ENCODE measurements at places on chromosomes 7 and 10.

DNA sequence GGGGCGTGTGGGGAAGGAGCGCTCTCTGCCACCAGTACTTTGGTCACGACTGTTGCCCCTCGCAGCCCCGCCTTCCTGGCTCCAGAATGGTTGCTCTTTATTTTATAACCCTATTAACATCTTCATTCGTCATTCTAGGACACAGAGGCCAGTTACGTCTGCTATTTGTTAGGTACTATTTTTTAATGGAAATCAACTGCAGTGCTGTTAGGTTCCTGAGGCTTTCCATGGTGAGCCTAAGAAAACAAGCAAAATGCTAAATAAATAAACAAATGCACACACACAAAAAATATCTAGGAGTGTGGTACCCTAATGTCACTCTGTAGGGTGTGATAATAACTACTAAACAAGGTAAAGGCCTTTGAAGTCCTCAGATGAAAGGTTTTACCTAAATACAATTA is 71.1 kb downstream of the SLC37A3 start:
- DNase-seq = no peak

- no peak for DNase-seq
These were observed 27.3 kb upstream of the CALD1 start for GRCh38 chr7:134752006-134752760.

GRCh38 chr10:83374741-83375140 is 764.6 kb upstream of the GHITM start:
- DNase-seq = no peak

- DNase-seq = no peak
These were observed 19.2 kb downstream of the PDK4 start for GRCh38 chr7:95577137-95577536.

DNA sequence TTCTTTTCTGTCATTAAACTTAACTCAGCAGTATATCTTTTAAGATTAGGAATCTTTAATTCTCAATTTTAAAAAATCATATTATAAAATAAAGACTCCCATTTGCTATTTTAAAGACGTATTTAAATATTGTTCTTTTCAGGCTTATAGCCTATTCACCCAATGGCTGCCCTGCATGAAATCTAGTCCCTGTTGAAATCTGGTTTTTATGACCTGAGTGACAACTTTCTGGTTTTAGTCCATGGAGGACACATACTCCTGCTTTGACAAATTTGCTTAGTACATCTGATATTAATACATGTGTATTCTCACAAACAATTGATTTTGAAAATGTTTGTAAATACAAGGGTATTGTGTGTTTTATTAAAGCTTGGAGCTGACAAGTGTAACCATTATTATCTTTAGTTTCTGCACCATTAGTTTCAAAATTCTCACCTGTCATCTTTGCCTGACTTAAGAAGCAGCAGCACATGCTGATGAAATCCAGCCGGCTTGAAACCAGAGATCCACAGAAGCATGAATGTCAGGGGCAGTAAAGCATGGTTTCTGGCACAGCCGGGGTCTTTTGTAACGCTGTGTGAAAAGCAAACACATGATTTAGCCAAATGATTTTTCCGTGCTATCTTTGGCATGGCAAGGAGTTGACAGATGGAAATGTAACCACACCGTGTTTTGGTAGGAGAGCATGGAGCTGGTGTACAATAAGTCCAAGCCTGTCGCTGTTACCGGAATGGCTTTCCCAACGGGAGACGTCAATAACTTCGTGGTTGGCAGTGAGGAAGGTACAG is 262.8 kb downstream of the DYNC1I1 start:
- DNase-seq = no peak

DNA sequence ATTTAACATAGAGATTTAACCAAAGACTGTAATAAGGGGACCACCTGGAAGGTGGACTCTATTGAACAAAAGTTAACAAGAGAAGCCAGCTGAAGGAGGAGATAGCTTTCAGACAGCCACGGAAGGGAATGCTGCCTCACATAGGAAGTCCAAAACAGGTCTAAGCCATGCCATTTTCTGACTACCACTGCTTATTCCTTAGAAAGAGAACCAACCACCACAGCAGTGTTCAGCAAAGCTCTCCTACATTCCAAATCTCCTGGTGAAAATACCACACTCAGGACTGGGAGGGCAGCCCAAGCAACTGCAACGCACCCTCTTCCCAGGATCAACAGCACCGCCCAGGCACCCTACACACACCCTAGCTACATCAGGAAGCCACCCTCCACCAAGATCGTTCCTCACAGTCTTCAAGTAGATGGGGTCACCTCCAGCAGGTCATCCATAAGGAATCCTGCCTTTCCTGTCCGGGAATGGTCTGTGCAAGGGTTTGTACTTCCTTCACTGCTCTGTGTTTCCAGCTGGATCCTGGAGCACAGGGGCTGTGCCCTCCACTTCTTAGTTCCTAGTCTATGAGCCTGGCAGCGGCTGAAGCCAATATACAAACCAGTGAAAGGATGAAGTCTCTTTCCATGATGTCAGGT is 2.5 kb downstream of the KIAA1549 start:
- DNase-seq = no peak

- DNase-seq = no peak
These were observed 58.0 kb upstream of the CELF2 start for GRCh38 chr10:10959666-10960065.

DNA sequence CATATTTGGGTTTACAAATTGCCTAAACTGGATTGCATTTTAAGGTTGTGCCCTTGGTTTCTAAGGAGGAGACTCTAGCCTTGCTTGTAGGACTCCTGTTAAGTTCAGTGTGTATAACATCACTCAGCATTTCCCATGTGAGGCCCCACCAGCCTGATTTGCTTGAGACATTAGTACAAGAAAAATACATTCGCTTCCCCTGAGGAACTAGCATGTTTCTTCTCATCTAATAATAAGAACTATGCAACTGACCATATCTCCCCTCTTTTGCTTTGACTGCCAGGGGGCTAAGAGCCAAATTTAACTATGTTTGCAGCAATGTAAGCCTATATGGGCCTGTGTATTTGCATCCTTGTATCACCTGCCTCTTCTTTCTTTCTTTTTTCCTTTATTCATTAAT is 737.9 kb downstream of the INHBA start:
- no peak for DNase-seq

DNA sequence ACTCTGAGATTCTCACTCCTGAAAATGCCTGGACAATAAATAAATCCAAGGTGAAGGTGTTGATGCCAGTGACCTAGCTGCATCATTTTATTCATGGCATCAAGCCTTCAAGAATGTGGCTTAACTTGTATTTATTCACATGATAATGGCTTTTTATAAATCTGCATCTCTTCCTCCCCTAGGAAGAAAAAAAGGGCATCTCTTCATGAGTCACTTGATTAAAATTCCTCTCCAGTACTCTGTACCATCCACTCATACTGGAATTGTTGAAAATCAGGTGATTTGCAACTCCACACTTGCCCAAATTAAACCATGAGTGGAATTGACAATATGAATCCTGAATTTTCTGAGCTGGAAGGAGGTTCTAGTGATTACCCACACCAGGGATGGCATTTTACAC is 30.2 kb downstream of the PTPRE start:
- no peak for DNase-seq

DNA sequence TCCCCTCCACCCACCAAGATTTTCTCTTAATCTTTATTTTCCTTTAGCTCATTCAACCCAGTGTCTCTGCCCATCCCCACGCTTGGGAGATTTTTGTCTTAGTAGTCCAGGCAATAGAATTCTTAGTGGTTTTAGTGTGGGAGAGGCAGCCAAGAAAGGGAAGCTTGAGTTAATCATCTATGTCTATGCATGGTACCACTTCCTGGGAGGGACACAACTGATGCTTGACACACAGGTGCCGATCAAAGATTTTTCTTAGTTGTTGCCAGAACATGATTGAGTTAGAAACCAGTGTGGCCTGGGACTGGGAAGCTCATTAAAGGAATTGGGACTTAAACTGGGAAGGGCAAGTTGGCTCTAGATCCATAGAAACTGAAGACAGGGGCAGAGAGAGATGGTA is 3.1 kb downstream of the STRA8 start:
- no peak for DNase-seq

- DNase-seq = no peak
These were observed 65.8 kb downstream of the TMEM209 start for GRCh38 chr7:130139193-130139960.

GRCh38 chr7:97043281-97043680 is 18.6 kb upstream of the DLX5 start:
- no peak for DNase-seq

DNA sequence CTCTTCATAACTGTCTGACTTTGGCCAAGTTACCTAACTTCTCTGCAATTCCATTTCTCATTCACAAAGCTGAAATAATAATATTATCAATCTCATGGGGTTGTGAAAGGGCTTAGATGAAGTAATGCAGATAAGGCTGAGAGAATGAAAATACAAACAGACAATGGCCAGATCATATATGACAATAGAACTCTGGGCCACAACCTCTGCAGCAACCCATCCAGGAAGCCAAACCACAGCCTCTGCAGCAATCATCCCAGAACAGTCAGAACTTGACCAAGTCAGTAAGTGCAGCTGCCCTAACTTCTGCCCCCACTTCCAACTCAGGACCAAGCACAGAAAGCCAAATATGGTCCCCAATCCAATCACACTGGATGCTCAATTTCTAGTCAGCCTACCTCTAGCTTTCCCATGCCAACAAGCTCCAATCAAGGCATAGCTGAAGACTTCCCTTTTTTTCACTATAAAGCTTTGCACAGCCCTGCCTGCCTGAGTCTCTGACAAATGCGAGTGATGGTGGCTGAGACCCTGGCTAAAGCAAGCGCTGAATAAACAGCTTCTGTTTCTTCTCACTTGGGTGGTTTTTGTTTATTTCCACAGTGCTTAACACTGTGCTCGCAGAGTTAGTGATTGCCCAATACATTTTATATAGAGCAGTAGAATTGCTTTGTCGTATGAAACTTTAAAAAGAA is 34.8 kb upstream of the TNPO3 start:
- DNase-seq = no peak

DNA sequence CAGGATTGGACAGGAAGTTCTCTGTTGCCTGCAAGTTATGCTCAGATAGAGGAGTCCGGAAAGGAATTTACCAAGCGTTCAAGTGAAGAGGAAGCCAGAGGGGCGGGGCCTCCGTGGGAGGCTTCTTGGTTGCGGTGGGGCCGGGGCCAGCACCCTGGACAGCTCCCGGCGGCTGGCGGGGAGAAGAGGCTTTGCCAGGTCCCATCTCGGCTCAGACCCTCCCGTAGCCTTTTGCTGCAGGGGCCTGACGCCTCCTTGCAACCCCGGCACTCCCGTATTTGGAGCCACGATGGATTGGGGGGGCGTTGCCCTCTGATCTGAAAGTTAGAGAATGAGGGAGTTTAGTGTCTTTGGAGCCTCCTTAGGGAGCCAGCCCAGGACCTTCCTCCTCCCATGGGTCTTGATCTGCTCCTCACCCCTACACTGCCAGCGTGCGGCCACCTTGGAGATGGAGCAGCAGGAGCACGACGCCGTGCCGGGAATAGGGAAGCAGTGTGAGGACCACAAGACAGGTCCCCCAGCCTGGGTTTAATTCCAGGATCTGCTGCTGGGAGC is 3.1 kb upstream of the SLC18A3 start:
- peak; percentile 56 for DNase-seq

GRCh38 chr7:73623798-73624668 is at the start of gene MLXIPL:
TSS of gene MLXIPL (minus strand) at chr7:73624522. CDS start at chr7:73624492, 30 bp downstream.
- DNase-seq = peak; percentile 67

- no peak for DNase-seq
These were observed 28.6 kb upstream of the IL15RA start for GRCh38 chr10:6005856-6006395.

- no peak for DNase-seq
These were observed 236.8 kb downstream of the FRMD4A start for GRCh38 chr10:14093730-14094484.

- DNase-seq = peak; percentile 50
These were observed 7.2 kb upstream of the PGAM2 start for GRCh38 chr7:44072364-44073231.

DNA sequence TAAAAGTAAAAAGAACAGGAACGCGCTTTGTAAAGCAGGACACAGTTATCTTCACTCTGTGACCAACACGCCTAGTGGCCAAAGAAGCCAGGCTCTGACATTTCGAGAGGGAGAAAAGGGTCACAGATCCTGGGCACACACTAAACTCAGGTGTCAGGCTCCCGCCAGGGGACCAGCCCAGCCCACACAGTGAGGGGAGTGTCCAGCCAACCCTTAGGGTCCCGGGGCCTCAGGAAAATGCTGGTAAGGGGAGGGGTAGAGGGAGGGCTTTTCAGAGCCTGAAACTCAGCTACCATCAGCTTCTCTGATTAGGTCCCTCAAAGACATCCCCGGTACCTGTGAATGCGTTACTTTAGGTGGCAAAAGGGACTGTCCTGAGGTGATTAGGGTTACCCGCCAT is 16.6 kb downstream of the ANXA11 start:
- DNase-seq = no peak

DNA sequence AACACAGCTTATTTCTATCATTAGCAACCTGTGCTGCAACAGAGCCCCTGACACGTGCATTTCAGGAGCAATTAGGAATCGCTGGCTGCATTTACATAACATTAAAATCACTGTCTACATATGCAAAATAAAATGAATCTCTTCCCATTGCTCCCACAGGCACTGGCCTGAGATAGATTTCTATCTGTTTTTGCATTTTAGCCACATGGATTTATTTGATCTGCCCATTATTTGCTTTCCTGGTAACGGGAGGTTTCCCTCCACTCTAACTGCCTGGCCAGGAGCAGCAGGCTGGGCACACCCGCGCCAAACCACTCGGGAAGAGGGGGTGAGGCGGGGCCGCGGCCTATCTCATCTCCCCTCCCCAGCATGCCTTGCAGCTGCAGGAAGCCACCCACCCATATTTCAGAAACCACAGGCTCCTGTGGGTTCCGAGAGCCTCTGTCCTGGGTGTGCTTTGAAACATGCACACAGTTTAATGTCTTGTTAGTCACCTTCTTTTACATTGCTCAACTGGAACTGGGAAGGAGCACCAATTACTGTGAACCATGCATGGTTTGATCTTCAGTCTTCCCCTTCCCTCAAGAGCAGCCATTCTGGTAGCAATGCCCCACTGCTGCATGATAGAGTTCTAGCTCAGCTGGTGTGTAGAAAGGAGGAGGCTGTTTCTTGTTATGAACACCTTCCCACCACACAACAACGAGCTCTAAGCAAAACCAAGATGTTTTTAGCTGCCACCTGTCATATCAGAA is 37.7 kb upstream of the IKZF1 start:
- peak; percentile 83 for DNase-seq

DNA sequence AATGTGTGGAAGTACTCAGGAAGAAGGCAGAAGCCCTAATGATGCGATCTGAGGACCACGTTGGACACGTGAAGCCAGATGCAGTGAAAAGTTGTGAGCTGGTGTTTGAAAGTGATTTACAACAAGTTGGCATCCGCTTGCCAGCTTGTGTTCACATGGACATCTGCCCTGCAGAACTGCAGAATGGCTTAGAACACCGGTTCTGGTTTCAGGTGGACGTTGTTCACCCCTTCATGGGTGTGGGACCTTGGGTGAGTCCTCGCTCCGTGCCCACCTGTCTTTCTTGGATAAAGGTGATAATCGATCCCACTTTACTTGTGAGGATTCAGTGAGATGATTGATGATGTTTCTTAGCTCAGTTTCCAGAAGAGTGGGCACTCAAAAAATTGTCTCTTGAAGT is 53.8 kb downstream of the CAMK1D start:
- DNase-seq = no peak

- DNase-seq = no peak
These were observed 662.7 kb downstream of the PARD3 start for GRCh38 chr10:34152434-34152833.

Data from activated naive CD4-positive, alpha-beta T cell treated with anti-CD3 and anti-CD28 coated beads, Interleukin-2, amount 50 U/mL, for 72 hours (primary cell).